Activated naive CD8-positive, alpha-beta T cell treated with anti-CD3 and anti-CD28 coated beads, Interleukin-2, amount 50 U/mL, for 24 hours (primary cell): ENCODE measurements at places on chromosomes 4 and X.

GRCh38 chr4:4991541-4992099, 27.6 kb downstream of the CYTL1 start:
- DNase-seq, result no peak

DNA sequence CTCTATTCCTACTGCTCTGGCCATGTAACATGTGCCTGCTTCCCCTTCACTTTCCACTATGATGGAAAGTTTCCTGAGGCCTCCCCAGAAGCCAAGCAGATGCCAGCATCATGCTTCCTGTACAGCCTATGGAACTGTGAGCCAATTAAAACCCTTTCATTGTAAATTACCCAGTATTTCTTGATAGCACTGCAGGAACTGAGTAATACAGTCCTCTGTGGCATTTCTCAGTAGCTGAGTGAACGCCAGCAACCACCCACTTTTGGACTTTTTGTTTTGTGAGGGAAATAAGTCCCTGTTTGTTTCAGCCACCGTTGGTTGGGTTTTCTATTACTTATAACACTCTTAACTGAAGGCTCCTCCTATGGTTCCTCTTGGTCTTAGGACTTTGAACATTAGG, 104.1 kb downstream of the C4orf51 start:
- DNase-seq, result no peak

DNA sequence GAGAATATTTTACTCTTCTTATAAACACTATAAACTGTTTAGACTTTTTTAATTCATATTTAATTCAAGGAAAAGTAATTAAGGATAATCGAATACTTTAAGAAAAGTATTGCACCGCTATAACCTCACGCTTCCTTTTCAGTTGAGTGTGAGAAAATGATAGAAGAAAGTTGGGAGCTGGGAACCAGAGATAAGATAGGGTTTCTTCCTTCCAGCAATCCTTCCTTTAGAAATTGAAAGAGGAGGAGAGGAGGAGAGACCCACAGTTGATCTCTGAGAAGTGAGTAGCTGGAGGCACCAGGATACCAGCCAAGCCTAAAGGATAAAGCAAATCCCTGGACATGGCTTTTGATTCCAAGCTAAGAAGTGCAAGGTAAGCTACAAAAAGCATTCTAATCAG, 242.3 kb upstream of the NOCT start:
- DNase-seq, result no peak

DNA sequence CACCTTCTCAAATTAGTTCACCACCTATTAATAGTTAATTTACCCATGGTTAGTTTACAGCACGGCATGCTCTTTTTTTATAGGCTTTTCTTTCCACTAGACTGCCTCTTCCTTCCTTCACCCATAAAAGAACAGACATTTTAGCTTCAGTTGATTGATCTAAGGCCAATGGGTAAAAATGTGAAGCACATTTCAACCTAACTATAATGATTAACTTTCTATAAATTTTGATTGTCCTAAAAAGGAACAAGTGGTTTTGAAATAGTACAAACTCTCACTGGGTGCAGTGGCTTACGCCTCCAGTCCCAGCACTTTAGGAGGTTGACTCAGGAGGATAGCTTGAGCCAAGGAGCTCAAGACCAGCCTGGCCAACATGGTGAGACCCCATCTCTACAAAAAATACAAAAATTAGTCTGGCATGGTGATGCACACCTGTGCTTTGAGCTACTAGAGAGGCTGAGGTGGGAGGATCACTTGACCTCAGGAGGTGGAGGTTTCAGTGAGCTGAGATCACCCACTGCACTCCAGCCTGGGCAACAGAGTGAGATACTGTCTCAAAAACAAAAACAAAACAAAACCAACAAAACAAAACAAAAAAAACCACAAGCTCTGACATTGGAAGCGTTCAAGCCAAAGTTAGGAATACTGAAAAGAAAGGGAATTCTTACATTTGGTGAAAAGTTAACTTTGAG, 89.9 kb upstream of the FAT1 start:
- DNase-seq, result no peak

DNA sequence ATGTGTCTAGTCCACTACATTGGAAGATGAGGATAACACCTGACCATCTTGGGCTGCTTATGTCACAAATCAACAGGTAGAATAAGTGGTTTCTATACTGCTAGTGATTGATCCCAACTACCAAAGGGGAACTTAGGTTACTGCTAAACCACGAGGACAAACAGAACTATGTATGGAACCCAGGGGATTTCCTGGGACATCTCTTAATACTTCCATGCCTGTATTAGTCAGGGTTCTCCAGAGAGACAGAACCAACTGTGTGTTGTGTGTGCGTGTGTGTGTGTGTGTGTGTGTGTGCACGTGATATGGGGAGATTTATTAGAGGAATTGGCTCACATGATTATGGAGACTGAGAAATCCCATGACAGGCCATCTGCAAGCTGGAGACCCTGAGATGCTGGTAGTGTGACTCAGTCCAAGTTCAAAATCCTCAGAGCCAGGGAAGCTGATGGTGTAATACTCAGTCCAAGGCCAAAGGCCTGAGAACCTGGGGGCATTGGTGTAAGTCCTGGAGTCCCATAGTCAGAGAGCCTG, 16.2 kb upstream of the AFF1 start:
- no peak for DNase-seq

- no peak for DNase-seq
Observed at GRCh38 chrX:109720947-109721346, 12.1 kb downstream of the ACSL4 start.

- DNase-seq, result no peak
Observed at GRCh38 chr4:145346081-145346480, 135.6 kb upstream of the SMAD1 start.

DNA sequence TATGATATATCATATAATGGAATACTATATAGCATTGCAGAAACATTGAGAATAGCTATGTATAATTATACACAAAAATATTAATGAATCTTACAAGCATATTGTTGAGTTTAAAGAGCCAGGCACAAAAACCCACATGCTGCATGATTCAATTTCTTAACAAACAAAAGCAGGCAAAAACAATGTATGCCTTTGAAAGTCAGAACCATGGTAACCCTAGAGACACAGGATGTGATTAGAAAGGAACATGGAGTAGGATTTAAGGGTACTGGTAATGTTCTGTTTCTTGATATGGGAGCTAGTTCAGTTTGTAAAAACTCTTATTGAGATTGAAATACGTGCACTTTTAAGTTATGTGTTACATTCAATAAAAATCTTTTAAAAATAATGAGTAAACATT, 21.5 kb downstream of the CXCL8 start:
- DNase-seq, result no peak

DNA sequence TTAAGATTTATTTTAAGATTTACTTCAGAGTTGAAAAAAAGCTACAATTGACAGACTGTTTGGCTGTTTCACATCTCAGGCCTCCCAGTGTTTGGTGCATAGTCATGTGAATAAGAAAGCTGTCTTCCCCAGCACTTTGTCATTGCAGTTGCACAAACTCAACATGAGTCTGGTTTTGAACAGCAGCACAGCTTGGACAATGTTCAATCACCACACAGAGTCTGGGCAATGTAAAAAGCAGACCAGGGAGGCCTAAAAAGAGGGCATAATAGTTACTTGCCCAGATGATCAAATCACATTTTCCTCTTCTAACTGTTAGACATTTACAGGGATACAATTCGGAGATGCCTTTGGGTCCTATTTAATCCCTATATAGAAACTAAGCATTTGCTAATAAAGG, 1055.0 kb downstream of the RPA4 start:
- DNase-seq, result no peak

DNA sequence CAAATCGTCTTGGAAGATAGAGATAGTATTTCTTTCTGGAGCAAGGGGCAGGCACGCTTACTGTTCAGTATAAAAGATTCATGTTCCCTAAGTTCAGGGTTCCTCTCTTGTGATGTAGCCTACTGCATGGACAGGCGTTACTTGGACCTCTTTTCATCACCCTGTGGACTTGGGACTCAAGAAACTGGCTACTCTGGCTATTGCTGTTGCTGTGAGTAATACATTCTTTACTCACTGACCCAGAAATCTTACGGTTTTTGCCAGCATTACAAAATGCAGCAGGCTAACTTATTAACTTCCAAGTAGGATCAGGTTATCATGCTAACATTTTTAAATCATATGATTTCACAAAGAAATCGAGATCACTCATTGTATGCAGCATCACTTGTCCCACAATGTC, 12.8 kb upstream of the GUCY1B1 start:
- no peak for DNase-seq

DNA sequence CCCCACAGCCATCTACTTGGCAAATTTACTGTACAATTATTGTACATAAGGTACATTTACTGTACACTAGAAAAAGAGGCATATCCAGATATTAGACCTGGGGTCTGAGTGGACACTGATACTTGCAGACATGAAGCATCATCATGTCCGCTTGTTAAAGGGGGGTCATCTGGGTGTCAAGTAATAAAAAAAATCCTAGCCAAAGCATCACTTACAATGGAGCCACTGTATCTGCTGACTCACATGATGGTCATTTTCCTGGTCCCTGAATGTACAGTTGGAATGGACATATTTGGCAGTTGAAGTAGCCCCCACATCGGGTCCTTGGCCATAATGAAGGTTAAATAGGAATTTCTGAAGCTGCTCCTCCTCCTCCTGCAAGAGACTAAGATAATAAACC, 228.8 kb downstream of the THOC2 start:
- DNase-seq, result no peak

DNA sequence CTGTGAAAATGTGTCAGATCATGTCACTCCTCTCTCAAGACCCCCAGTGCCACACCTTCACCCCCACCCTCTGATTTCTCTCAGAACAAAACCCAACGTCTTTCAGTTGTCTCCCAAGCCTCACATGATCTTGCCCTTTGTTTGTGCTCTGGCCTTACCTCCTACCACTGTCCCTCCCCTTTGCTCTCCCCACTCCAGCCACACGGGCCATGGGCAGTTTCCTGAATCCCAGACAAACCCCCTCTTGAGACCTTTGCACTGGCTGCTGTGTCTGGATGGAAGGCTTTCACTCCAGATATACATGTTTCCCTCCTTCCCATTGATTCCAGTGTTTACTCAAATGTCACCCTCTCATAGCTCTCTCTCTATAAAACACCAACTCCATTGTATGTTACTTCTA, 3.6 kb upstream of the CENPE start:
- no peak for DNase-seq

DNA sequence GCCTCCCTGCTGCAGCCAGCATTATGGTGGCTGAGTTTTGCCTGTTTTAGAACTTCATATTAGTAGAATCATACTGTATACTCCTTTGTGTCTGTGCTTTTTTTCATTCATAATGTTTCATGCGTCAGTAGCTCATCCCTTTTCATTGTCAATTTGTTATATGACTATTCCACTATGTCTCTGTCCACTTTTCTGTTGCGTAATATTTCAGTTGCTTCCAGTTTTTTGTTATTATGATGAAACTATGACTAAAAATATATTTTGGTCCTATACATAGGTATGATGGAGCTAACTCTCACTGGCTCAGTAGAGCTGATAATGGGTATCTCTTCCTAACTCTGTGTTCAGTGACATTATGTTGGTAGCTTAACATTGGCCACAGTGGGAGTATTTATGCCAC, 48.3 kb downstream of the DMP1 start:
- no peak for DNase-seq

GRCh38 chr4:10201381-10202223, 85.0 kb upstream of the WDR1 start:
- no peak for DNase-seq

DNA sequence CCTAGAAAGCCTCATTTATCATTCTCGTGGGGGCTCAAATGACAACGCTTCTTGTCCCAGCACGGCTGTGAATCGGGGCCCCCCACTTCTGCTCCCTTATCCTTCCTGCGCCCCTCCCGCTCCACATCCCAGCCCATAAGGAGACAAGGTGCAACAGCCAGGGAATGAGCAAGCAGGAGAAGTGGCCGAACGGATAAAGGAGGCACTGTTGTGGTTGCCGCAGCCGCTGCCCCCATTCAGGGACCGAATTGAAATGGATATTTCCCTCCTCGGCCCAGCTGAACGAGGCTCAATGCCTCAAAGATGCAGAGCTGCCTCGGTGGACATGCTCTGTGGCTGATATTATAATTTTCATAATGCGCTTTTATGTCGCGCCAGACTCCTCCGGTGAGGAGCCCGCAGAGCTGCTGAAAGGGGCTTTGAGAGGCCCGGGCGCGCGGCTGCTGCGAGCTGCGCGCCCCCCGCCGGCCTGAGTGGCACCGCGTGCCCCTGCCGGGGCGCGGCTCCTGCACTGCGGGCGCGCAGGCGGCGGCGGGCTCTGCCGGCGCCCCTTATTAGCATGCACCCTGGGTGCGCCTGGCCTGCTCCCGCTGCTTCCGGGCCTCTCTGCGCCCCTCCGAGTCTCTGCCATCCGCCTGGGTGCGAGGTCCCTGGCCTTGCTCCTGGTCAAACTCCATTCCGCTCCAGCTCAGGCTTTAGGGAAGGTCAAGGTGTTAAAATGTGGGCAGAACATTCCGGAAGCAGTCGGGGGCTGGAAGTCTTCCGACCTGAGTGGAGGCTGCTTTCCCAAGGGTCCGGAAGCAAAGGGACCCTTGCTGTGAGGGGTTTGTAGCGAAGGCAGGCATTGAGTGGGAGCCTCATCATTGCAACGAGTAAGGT, 68.2 kb upstream of the TMEM33 start:
- DNase-seq, result no peak

DNA sequence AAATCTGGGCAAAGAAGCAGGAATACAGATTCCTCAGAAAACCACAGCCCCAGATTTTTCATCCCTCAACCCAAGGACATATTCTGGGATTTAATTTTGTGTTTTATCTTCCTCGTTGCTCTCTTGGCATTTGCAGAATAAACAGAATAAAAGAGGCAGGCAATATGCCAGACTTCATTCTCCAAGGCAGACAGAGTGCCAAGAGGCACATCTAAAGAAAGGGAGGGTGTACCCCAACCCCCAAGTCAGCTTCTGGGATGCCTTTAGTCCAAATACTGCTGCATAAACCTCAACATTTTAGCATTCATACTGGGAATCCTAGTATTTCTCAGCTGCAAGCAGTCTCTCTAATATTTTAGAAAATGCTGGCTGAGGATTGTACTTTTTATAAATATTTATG, 629.2 kb downstream of the KLHL13 start:
- no peak for DNase-seq

GRCh38 chr4:121154103-121154515, 10.0 kb downstream of the TNIP3 start:
- DNase-seq, result no peak

DNA sequence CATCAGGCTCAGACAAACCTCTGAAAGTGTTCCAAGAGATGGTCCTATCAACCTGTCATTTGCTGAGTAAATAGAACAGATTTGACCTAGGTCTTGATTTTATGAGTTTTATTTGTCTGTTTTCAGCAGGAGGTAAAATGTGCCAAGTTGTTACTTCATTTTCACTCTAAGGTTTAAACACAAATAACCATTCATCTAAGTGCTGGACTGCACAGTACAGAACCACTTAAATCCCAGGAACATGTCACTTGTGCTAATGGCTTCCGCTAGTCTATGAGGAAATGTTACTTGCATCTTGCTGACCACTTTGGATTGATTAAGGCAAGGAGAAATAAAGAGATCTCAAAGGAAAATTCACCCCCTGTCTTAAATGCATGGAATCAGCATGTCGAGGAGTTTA, 660.7 kb downstream of the SMARCA1 start:
- no peak for DNase-seq

GRCh38 chrX:1493412-1493811, 40.7 kb upstream of the ASMTL start:
- no peak for DNase-seq
